ENCODE measurements at places on chromosomes 5 and 9.

DNA sequence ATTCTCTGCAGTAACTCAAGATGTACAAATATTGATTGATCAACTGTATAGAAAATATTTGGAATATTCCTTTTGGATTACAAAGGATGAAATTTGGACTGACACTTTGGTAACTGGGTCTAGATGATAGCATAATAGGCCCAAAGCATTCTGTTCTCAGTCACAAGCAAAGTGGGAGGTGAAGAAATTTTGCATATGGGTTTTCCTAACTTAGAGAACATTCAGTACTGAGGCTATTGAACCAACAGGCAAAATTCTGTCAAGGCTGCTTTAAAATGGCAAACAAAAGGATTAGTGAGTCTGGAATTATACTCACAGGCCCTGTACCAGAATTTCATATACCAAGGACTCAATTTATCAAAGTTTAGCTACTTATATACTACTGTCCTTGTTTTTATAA is 1020.6 kb downstream of the TLE4 start:
- no peak for DNase-seq

DNA sequence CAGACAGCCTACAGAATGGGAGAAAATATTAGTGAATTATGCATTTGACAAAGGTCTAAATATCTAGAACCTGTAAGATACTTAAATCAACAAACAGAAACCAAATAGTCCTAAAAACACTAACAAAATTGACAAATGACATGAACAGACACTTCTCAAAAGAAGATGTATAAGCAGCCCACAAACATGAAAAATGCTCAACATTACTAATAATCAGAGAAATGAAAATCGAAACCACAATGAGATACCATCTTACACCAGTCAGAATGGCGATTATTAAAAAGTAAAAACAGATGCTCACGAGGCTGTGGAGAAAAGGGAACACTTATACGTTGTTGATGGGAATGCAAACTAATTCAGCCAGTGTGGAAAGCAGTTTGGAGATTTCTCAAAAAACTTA is 1186.8 kb downstream of the DTWD2 start:
- DNase-seq, result no peak

- no peak for DNase-seq
Measured at GRCh38 chr5:1549475-1550030, 25.8 kb upstream of the LPCAT1 start.

DNA sequence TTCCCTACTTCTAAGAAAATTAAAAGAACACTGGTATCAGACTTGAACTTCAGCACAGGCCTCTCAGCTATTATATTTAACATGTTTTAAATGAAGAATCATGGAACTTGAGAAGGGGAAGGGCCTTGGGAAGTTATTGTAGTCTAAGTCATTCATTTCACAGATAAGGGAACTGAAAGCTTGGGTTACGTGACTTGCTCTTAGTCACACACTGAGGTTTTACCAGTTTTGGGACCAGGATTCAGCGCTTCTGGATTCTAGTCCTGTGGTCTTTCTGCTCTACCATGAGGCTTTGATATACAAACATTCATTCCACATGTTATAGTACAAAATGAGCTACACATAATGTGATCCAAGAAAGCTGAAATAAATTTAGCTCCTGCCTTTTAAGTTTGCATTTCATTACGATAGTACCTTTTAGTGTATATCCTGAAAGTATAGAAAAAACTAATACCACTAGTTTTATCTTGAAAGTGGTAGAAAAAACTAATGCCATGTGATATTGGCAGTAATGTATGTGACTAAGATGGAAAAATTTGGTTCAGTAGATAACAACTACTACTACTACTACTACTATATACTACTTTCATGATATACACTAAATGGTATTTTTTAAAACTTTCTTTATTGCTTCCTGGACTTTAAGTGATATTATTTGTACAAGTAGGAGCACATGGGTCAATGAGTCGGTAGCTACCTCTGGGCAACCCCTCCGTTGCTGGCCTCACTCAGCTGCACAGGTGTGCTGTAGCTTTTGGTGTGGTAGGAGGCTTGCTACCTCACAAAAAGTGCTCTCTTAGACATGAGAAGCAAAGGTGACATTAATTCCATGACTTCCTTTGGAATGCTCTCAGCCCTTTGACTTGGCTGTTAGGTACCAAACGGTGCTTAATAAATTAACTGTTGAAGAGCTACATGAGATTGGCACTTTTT is 40.7 kb downstream of the F2RL2 start:
- peak; percentile 34 for DNase-seq

DNA sequence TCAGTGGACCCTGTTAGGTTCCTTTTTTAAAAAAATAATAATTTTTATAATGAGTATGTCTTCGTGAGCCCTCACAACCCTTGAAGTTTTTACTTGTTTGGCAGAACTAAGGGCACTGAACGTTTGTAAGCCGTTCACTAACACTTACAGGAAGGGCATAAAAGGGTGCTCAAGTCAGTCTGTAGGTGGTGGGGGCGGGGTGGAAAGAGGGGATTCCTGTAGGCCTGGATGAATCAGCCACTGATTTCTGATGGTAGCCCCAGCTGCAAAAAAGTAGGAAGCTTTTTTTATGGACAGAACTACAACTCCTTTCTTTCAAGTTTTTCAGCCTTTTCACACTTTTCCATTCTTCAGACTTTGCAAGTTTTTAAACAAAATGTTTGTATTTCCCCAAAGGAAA is 35.8 kb downstream of the PIK3R1 start:
- DNase-seq, result peak; percentile 48

GRCh38 chr9:95753762-95754465 is 121.6 kb upstream of the ERCC6L2 start:
- DNase-seq, result peak; percentile 61

DNA sequence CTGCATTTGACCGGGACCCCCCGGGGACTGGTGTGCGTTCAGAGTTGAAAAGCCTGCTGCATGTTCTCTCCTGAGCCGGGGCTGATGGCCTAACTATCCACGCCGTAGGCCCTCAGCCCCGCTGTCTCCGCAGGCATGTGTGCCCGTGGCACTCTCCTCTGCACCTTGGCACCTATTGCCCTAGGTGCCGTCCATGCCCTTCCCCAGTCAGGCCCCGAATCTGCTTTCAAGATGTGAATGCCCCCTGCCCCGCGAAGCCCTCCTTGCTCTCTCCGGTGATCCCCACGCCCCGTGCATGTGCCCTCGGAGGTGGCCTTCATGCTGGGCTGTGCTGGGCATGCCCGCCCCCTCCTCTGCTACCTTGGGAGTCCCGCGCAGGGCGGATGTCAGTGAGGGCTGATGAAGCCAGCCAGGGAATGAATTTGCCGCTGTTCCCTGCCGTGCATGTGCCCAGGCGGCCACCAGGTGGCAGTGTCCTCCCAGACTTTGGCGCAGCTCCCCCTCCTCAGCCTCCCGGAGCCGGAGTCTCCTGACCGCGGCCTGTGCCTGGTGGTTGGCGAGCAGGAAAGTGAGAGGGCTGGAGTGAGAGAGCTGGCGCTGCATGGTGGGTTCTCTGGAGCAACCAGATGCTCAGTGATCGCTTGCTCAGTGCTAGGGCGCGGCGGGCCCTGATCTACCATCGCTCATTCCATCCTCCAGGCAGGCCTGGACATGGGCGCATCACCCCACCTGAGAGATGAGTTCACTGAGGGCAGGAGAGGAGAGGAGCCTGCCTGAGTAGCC is 112.9 kb upstream of the LMX1B start:
- DNase-seq, result peak; percentile 82

DNA sequence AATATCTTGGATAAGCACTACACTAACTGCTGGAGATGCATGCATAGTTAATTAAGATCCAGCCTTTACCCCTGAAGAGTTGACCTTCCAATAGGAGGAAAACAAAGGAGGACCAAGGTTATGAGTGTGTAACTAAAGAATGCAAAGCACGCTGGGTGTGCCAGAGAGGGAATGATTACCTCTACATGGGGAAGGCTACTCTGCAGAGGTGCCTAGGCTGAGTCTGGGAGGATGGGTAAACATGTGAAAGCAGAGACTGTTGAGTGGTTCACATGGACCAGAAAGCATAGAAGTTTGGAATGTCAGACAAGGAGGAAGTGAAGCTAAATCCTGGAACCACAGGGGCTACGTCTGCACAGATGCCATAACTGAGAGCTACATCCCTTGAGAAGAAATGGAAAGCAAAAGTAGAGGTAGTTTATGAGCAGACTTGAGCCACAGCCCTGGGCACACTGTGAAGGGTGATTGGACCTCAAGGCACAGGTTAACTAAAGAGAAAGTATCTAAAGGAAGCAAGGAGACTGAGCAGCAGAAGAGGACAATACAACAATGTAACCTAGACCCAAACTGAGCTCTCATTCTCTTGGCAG is 176.2 kb downstream of the DENND1A start:
- DNase-seq, result no peak

GRCh38 chr5:172117977-172118701 is 69.9 kb downstream of the STK10 start:
- DNase-seq, result no peak

GRCh38 chr9:113184539-113184938 is 33.7 kb downstream of the SLC31A2 start:
- peak; percentile 48 for DNase-seq

GRCh38 chr5:62273687-62274086 is 32.3 kb upstream of the KIF2A start:
- no peak for DNase-seq

DNA sequence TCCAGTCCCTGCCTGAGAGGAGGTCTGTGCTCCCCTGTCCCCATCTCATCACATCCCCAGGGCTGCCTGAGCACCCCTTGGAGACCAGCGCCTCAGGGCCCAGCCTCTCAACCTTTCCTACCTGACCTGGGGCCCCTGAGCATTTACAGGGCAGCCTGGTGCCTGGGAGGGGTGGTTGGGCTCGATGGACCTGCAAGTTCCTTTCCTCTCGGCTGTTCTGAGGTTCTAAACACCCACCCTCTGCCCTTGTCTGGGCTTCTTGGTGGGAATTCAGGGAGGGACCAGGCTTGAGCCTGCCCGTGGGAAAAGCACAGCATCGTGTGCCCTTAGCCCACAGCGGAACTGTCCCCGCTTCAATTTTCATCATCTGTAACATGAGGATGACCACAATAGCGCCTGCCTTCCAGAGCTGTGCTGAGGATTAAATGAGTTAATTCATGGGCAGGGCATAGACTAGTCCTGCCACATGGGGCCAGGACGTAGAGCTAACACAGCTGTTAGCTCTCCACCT is 91.0 kb upstream of the SH3PXD2B start:
- DNase-seq, result no peak

DNA sequence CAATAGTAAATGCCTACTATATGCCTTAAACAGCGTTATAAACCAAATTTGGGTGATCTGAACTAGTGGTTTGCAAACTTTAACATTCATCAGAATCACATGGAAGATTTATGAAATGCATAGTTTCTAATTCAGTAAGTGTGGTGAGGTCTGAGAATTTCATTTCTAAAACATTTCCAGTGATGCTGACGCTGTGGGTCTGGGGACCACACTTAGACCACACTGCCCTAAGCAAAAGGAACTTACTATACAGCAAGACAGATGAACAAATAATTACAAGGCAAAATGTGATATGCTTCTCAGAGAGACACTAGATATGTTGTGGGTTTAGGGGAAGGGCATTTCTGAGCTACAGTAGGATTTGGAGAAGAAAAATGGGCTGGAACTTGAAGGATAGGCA is 72.6 kb downstream of the OXCT1 start:
- no peak for DNase-seq

- peak; percentile 60 for DNase-seq
Measured at GRCh38 chr5:78647351-78647818, 1.2 kb downstream of the LHFPL2 start.

- no peak for DNase-seq
Measured at GRCh38 chr9:136191099-136191959, 13.6 kb downstream of the LHX3 start.

DNA sequence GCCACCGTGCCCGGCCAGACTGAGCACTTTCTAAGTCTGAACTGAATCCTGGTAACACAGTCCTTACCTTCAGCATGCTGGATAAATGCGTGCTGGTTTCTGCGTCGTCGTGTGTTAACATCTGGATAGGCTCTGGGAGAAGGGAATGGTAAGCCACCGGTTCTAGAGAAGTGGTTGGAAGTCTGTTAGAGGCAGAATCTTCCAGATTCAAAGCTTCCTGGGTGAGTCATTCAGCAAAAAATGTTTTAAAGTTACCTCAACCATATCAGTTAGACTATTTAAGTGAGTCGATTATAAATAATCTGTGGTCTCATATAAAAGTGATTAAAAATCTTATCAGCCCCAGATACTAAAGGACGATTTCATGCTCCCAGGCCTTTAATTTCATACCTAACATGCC is 256.5 kb upstream of the NFIL3 start:
- no peak for DNase-seq

- no peak for DNase-seq
Measured at GRCh38 chr5:158786390-158786789, 313.3 kb downstream of the EBF1 start.

DNA sequence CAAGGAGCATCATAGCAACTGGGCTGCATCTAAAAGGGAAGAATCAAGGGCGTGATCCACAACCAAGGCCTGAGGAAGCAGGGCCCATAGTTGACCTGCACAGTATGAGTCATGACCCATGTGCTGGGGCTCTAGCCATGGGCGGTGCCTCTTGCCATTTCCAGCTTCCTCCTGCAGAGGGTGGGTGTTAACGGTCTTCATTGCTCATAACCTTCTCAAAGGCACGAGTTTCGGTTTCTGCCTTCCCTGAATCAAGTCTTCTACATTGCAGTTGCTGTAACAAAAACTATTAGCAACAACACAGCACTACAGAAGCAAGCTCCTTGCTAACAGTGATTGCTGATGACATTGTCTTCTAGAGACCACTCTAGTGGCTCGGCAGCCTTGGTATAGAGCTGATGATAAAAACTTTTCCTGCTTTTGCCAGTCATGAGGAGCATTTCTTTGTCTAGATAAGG is 66.9 kb downstream of the CTSL start:
- peak; percentile 93 for DNase-seq

GRCh38 chr9:87954230-87954629 is 20.1 kb downstream of the CDK20 start:
- DNase-seq, result no peak

- no peak for DNase-seq
Measured at GRCh38 chr5:9928326-9928725, 298.2 kb upstream of the TAS2R1 start.

- no peak for DNase-seq
Measured at GRCh38 chr9:119771341-119771740, 402.1 kb upstream of the BRINP1 start.

DNA sequence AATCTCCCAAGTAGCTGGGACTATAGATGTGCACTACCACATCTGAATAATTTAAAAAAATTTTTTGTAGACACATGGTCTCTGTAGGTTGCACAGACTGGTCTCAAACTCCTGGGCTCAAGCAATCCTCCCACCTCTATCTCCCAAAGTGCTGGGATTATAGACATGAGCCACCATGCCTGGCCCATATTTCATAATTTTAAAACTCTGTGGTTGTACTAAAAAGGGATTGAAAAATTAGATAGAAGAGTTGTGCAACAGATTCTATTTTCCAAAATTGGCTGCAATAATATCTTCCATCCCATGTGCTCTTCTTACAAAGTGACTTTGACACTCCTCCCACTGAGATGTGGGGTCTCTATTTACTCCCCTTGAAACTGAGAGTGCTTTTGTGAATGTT is 7.6 kb upstream of the UHRF2 start:
- no peak for DNase-seq

- no peak for DNase-seq
Measured at GRCh38 chr5:572398-573019, 39.6 kb upstream of the CEP72 start.

GRCh38 chr5:160211352-160211751 is 18.0 kb upstream of the FABP6 start:
- no peak for DNase-seq

- DNase-seq, result peak; percentile 71
Measured at GRCh38 chr5:169628892-169629291, 8.2 kb upstream of the DOCK2 start.
